ENCODE measurements at places on chromosomes 13 and 19.

DNA sequence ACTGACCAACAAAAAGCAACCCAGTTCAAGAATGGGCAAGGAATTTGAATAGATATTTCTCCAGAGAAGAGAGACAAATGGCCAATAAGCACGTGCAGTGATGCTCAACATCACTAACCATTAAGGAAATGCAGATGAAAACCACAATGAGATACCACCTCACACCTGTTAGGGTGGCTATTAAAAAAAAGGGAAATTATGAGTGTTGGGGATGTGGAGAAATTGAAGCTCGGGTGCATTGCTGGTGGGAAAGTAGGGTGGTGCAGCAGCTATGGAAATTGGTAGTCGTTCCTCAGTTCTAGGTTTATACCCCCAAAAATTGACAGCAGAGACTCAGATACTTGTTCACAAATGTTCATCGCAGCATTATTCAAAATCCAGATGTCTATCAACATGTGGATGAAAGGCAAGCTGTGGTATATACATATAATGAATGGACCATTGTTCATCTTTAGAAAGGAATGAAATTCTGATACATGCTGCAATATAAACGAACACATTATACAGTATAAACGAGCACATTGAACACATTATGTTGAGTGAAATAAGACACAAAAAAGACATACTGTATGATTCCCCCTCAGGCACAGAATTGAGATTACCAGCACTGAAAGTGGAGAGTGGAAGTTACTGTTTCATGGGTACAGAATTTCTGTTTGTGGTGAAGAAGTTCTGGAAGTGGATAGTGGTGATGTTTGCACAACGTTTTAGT, 927 bp downstream of the CHAMP1 start:
- DNase-seq: no peak

- DNase-seq: no peak
Observed at GRCh38 chr13:77979721-77980385, 61.2 kb upstream of the EDNRB start.

GRCh38 chr19:44988896-44989556, 12.2 kb upstream of the RELB start:
- no peak for DNase-seq

DNA sequence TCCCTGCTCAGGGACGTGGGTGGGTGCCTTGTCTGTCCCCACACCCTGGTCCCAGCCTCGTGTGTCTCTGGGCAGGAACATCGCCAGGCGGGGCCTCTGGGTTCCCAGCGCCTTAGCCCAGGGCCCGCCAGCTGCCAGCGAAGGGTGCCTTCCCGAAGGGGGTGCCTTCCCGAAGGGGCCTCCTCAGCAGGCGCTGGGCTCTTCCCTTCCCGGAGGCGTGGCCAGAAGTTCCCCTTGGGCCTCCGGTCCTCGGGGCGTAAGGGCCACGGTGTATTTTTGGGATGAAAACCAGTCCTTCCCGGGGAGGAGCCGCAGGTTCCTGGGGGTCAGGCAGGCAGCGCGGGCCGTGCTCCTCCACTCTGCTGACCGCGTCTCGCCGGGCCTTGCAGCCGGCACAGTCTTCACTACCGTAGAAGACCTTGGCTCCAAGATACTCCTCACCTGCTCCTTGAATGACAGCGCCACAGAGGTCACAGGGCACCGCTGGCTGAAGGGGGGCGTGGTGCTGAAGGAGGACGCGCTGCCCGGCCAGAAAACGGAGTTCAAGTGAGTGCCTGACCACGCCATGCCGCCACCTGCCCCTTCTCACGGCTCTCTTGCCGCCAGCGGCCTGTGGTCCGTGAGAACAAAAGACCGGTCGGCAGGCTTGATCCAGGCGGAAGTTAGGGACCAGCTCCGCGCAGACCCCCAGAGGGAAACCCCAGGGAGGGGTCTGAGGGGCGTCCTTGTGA, 6.9 kb downstream of the BSG start:
- DNase-seq: no peak

DNA sequence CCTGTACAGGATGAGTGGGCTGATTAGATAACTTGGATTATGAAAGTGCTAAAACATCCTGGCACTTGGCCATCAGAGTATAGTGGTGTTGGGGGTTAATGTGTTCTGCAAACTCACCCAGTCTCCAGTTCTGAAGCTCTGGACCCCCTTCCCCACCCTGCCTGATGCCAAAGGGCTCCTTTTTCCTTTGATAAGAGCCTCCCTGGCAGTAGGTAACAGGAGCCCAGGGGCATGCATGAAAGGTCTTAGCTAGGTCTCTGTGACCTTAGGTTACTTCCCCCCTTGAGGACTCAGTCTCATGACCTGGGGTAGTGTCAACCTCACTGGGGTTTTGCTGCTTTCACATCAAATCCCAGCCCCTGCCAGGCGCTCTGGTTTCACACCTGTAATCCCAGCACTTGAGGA, 2.5 kb downstream of the RPS28 start:
- DNase-seq: no peak

GRCh38 chr19:38118176-38118575, 105.8 kb downstream of the DPF1 start:
- no peak for DNase-seq

All from thoracic aorta (tissue), 2 donors.